Activated T-helper 2 cell treated with anti-CD3 and anti-CD28 coated beads, Interferon-gamma antibody, Interleukin-2, Interleukin-4, amounts not matched to agents 10 μg/mL and 5 μg/mL and 100 μg/mL, durations not matched to agents 14 hours and 24 hours and 36 hours (primary cell): ENCODE measurements at places on chromosomes 12 and 14. TPM values are rescaled to one million over a fixed set of nuclear protein-coding genes. Genes with fewer than 3 reads are reported as not detected.

Gene GLI1
- total RNA-seq, result 1.3 and 1.5 TPM in 2 replicates

DNA sequence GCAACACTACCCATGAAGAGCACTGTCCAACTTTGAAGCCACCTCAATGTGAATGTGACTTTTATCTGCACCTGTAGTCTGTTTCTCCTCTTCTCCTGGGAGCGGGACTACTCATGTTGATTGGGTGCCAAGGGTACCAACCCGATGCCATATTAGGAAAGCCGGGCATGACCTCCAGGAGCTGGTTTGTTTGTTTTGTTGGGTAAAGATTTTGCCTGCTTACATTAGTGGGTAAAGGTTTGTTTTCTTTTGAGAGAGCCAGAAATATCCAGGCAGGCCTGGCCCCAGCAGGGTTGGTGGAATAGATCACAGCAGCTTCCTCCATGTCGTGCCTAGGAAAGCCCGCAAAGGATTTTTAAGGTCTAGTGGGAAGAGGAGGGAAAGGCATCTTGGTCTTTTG, 19.7 kb upstream of the ITPK1 start:
- DNase-seq, result no peak
- H3K4me3 ChIP-seq, result no peak overlapping the region
- H3K4me1 ChIP-seq, result peaks cover 2% of the 10 kb centered on the region
- H3K36me3 ChIP-seq, result no peaks in the 10 kb centered on the region
- H3K27me3 ChIP-seq, result no peaks in the 10 kb centered on the region

DNA sequence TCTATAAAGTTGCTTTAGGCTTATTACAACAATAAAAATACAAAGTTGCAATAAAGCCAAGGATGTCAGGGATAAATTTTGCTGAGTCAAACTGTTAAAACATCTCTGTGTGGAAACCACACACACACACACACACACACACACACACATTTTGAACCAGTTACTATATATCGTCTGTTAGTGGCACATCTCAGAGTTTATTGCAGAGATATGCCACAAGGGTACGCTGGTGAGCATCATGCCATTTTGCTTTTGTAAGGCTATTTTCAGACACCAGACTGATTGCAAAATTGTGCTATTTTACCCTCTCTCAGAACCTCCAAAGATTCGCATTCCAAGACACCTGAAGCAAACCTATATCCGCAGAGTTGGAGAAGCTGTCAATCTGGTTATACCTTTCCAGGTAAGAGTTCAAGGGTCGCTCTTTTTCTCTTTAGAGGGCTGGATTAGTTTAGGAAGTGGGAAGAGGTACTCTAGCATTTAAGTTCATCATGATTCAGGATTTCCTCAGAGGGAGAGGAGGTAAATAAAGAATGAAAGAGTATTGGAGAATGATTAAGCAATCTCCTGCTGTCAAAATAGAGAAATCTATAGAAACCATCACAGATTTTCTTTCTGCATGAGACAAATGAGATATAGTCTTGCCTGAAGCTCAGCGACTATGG, 27.3 kb upstream of the CHPT1 start:
- DNase-seq, result peak; percentile 24
- H3K27me3 ChIP-seq, result peaks cover 8% of the 10 kb centered on the region
- H3K36me3 ChIP-seq, result no peaks in the 10 kb centered on the region
- H3K4me3 ChIP-seq, result no peak overlapping the region
- peaks cover 16% of the 10 kb centered on the region for H3K4me1 ChIP-seq

DNA sequence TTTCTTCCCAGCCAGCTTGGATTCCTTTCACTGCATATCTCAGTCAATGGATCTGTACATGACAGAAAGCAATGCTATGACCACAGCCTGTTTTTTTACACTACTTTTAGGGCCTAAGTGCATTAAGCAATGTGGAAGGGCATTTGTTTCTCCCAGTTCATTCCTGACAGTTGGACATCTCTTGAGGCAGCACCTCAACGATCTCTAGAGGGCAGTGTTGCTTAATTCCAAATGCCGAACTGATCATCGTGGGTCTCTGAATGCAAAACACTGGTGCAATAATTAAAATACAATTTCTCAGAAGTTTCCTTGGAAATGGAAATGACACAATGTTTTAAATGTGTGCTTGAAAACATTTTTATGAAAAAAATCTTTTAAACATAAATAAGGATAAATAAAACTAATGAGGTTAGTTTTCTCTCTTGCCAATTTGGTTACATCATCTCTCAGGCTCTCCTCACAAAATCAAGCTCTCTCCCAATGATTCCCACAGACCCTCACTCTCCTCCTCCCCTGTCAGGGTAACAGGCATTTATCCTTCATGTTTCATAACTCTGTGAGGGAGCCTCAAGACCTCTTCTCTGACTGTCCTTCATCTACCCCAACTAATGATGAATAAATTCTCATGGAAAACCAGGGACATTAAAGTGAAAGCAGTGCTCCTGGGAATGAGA, 192.4 kb upstream of the SLC16A7 start:
- peaks cover 18% of the 10 kb centered on the region for H3K4me1 ChIP-seq
- H3K4me3 ChIP-seq, result no peak overlapping the region
- no peak overlapping the region for H3K27ac ChIP-seq

- no peaks in the 10 kb centered on the region for H3K4me1 ChIP-seq
- H3K36me3 ChIP-seq, result no peaks in the 10 kb centered on the region
- H3K27ac ChIP-seq, result no peak overlapping the region
- no peak overlapping the region for H3K4me3 ChIP-seq
- H3K27me3 ChIP-seq, result peaks cover 12% of the 10 kb centered on the region
Measured at GRCh38 chr14:74952697-74953484, 2.5 kb downstream of the PGF start.

- H3K4me1 ChIP-seq, result peaks cover 2% of the 10 kb centered on the region
- no peak overlapping the region for H3K27ac ChIP-seq
Measured at GRCh38 chr14:100660882-100661635, 65.6 kb upstream of the DLK1 start.
